ENCODE measurements at places on chromosomes 4 and X.

DNA sequence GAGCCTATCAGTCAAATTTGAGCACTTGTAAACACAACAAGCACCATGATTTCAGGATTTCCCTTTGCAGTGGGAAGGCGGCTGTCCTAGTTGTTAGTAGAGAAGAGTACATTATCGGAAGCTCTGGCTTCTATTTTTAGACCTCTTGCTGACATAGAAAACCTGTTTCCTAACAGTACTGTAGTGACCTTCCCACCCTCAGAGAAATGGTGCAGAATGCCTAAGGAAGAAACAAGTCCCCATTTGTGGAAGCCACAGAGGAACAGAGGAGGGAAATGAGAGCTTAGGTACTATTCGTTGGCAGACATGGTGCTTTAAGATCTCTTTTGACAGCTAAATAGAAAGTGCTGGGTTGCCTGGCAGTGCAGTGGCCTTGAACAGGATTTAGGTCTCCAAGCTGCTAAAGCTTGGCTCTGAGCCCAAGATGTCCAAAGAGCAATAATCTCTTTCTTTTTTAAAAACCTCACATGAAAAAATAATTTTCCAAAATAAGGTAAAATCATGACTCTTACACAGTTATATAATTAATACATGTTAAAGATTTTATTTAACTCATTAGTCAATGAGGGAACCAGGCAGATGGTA is 24.9 kb downstream of the GLRA2 start:
- no peak for DNase-seq

GRCh38 chr4:42150653-42151567 is 1.5 kb downstream of the BEND4 start:
- DNase-seq, result no peak

DNA sequence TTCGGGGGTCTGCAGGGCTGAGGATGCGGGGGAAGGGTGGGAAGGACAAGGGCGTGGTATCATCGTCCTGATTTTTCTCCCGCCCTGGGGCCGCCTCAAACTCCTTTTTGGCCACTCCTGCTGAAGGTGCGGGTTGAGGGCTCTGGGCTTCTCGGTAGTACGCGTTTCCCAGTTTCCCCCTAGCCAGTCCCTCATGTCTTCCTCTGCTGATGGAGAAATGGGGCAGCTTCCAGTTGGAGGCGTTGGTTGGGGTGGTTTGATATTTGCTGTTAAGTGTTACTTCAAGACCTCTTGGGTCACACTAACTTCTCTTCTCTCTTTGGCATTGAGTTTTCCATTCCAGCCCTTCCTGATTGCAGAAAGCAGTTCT is 482 bp downstream of the GSTCD start:
- DNase-seq, result no peak

DNA sequence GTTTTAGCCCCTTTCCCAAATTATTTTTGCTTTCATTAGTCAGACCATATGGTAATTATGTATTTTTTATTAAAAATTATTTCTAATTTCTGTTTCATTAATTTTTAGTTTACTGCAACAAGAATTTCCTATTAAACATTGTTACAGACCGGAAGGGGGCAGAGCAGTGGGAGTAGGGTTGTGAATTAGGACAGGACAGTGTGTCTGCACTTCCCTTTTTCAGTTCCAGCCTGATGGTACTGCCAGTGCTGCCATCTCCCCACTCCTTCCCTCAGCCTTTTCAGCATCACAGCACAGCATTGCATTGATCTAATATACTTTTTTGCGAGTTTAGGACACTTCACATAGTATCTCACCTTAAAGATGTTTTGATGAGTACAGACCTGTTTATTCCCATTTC is 76.5 kb downstream of the STIM2 start:
- DNase-seq, result no peak

DNA sequence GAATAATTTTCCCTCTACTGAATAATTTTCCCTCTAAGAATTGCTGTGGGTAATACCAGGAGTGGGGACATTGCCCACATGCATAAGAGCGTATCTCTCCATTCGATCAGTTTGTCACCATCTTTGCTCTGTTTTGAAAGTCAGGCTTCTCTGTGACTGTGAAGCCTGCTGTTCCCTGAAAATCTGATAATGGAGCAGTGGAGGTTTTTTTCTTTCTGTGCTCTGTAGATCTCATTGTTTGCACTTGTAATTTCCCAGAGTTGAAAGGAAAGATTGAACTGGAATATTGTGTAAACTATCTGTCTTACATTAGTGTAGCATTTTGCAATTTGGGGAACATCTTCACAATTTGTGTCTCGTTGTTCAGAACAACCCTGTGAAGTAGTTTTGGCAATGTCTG is 4.3 kb downstream of the ZXDB start:
- no peak for DNase-seq

DNA sequence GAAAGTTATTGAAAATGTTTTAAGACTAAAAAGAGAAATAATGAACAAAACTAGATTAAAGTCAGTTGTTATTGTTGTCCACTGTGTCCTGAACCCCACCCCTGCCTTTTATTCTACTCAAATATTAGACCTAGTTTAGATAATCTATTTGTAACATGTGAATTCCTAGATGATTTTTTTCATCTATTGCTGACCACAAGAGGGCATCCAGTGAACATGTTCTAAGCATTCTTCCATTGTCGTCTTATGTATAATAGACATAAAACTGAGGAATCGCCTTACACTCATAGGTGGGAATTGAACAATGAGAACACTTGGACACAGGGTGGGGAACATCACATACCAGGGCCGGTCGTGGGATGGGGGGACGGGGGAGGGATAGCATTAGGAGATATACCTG is 36.4 kb upstream of the HPRT1 start:
- DNase-seq, result no peak

DNA sequence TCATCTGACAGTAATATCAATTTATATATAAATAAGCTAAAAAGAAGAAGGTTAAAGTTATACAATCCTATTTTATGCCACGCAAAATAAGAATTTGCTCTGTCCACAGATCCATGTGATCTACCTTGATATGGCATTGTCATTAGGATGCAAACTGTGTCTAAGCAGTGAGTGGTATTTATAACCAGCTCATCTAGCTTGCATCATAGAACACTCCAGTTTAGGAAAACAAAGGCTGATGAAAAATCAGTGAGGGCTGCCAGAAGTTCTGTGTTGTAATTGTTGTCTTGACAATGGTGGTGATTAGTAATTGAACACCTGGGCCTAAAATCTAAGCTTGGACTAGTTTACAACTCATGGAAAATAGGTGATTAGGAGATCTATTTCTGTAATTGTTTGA is 111.0 kb downstream of the CPE start:
- no peak for DNase-seq

Data from CD4-positive, alpha-beta memory T cell (primary cell).